ENCODE measurements at places on chromosomes 1 and 21.

DNA sequence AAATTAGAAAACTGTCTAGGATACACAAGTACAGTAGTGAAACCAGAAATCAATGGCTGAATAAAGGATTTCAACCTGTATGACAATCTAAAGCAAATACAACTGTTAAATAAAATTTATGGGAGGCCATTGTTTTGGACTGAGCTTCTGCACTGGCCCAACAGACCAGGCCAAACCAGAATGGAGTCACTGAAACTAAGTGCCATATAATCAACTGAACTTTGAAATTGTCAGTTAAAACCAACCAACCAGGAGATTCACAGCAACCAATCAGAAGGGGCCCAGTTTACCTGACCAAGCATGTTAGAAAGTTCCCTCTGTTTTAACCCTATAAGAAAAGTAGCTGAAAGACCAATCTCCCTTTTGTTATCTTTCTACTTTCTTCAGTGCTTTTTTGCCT is 30.5 kb upstream of the SOAT1 start:
- no peak for DNase-seq

DNA sequence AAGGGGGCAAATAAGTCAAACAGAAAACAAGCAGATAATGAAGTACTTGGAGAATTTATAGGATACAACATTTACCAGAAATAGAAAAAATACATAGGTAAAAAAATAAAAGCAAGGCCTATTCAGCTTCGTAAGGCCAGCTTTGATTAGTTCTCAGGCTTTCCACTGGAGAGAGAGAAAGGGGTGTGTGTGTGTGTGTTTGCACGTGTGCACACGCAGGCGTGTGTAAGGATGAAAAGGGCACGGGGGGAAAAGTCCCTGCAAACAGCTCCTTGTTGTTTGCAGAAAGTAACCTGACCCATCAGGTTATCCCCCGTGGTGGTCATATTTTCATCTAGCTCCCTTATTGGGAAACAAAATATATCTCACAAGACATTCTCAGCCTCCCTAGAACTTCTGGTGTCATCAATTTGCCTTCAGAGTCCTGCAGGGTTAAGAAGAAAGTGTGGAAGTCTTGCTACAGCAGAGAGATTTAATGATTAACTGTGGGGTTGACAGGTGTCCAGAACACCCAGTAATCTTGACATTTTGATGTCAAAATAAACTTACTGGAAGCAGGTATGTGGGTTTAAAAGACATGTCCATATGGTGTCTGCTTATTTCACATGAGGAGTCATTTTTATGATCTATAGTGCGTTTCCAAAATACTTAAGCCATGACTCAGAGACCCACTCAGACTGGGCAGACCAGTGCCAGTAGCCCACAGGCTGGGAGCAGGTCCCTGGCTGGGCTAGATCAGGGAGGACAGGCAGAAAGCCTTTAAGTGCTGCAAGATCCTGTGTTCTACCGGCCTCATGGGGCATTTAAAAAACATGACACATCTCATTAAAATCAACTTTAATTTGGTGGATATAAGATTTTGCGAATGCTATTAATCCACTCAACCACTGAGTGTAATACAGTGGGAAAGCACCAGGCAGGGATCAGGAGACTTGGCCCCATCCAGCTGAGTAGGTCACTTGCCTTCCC is 487.6 kb upstream of the CAMK1G start:
- DNase-seq, result no peak

GRCh38 chr1:190377294-190377693 is 100.4 kb downstream of the BRINP3 start:
- DNase-seq, result no peak

DNA sequence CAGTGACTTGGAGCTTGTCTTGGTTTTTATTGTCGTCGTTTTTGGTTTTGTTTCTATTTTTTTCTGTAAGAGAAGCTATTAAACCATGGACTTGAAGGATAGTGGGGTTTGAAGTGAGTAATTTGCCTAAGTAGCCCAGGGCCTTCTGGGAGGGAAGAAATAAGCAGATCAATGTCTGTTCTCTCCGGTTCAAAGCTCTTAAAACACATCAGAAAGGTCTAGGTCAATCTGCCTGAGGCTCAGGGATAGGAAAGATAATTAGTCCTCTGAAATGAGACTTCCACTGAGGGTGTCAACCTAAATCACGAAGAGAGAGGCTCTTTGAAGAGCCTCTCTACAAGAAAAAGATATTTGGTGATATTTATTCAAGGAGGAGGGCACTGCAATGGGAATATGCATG is 178.0 kb downstream of the MATN1 start:
- no peak for DNase-seq

DNA sequence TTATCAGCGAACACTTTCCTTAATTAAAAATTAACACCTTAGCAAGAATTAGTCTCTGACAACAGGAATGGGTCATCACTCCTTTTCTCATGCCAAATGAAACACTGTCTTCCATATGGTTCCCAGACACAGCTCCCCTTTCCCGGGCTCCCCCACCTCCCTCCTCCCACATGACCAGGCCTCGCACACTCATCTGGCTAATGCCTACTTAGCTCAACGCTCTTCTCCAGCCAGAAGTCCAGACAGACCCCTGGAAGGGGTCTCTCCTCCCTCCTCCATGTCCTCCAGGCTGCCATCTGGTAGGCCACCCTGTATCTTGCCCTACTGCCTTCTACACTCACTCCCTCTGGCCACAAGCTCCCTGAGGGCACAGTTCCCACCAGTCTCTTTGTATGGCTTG is 39.9 kb downstream of the KCNC4 start:
- no peak for DNase-seq

DNA sequence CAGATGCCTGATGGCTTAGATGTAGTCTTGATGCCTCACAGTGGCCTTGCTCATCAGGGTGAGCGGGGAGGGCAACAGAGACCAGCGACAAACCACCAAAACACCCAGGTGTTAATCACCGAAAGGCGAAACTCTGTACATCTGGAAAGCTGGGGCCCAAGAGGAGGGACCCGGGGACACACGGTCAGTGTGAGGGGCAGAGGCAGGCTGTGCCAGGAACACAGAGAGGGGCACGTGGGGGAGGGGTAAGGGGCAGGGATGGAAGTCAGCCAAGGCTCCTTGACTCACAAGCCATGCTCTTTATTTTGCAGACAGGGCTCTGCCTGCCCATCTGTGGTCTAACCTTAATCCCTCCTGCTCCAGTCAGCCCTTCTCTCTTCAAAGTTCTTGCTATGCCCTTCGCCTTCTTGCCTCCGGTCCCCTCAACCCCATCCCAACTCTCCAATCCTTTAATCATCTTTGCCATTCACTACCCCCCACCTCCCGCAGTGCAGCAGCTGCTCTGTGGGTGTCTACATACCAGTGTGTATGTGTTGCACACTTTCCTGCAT is 4.3 kb downstream of the MEF2D start:
- no peak for DNase-seq

- DNase-seq, result no peak
Measured at GRCh38 chr21:31176725-31177124, 138.4 kb upstream of the KRTAP19-8 start.

- no peak for DNase-seq
Measured at GRCh38 chr1:162612606-162613400, 19.5 kb upstream of the DDR2 start.

- DNase-seq, result no peak
Measured at GRCh38 chr1:54172614-54173599, 20.1 kb upstream of the CDCP2 start.

DNA sequence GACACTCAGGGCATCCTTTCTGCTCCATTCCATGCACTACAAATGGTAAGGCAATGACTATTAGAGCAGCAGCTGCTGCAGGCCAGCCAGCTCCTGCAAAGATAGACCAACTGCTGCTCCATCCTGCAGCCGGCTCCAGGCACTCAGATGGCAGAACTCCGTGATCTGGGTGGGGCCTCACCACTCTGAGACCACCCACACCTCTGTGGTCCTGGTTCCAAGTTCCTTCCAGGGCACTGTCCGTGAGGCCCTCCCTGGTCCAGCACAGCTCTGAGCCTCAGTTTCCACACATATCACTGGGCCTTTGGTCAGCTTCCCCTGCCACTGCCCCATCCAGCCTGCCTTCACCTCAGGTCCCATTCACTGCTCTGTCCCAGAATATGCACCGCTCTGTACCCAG is 114.7 kb downstream of the DMRTB1 start:
- no peak for DNase-seq

DNA sequence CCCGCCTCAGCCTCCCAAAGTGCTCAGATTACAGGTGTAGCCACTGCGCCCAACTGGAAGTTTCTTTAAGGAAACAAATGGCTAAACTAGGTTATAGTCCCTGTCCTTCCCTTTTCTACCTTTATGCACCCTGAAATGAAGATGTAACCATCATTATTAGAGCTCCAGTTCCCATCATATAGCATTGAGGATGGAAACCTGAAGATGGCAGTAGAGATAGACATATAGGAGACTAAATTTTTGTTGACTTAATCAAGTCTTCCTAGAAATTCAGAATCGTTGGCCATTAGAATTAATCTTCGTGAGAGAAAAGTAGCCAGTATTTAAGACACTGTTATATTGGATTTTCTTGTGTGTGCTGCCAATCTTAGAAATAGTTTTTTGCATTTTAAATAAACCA is 1016.3 kb upstream of the NCAM2 start:
- DNase-seq, result no peak

- DNase-seq, result no peak
Measured at GRCh38 chr1:205272536-205272935, 44.8 kb downstream of the TMCC2 start.

GRCh38 chr1:2193514-2194281 is 874 bp downstream of the FAAP20 start:
- no peak for DNase-seq

GRCh38 chr1:21293537-21294265 is 3.4 kb upstream of the ECE1 start:
- DNase-seq, result no peak

DNA sequence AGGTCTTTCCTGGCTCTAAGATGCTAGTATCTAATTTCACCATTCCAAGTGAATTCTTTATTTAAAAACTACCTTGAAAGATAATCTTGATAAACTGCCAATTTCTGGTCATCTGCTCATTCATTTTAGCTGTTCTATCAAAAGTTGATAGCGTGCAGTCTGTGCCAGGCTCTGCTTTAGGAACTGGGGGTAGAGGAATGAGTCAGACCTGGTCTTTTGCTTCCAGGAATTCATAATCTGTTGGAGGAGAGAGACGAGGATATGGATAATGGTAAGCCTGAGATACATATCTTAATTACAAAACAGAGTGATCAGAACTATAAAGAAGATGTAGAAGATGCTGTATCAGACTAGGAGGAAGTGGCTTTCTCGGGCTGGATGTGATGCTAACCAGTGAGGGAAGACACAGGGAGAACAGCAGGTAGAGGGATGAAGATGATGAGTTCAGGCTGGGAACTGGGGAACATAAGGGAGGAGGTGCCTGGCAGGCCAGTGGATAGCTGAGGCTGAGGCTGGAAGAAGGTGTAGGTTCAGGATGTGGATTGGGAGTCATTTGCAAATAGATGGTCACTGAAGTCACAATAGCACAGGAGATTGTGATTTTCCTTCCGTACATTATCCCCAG is 12.3 kb upstream of the PHC2 start:
- no peak for DNase-seq

GRCh38 chr21:43659136-43660000 is at the start of the genes HSF2BP and RRP1B:
HSF2BP (minus strand) TSS chr21:43659488; CDS start chr21:43658096, 1,392 bp downstream.
RRP1B (plus strand) TSS chr21:43659560; CDS start chr21:43659665, 105 bp downstream.
- DNase-seq, result peak; percentile 53

DNA sequence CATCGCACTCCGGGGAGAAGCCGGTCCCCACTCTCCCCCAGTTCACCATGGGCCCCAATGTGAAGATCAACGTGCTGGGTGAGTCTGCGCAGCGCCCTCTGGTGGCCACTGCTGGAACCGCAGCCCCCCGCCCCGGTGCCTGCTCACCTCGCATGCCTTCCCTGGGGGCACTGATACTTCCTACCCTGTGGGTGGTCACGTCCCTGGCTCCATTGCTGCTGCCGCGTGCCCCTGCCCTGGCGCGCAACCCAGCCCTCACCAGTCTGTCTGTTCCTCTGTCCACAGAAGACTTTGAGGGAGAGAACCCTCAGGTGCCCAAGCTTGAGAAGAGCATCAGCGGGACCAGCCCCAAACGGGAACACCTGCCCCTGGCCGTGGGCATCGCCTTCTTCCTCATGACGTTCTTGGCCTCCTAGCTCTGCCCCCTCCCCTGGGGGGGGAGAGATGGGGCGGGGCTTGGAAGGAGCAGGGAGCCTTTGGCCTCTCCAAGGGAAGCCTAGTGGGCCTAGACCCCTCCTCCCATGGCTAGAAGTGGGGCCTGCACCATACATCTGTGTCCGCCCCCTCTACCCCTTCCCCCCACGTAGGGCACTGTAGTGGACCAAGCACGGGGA is 7.6 kb downstream of the EFNA3 start:
- DNase-seq, result no peak

DNA sequence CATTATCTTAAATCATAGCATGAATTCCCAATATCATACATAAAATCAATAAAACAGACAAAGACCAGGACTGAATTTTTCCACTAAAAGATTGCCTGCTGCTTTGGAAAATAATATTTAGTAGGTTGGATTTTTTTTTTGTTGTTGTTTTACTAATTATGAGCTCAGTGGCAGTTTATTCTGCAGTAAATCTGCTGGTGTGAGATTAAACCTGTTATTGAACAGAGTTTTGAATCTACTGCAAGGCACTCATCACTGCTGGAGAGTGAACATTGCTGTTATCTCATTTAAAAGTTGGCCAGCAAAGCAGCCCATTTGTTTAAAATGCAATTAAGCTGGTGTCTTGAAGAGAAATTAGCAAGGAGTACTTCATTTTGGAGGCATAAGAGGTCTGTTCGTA is 986.1 kb downstream of the ADGRL2 start:
- DNase-seq, result no peak

DNA sequence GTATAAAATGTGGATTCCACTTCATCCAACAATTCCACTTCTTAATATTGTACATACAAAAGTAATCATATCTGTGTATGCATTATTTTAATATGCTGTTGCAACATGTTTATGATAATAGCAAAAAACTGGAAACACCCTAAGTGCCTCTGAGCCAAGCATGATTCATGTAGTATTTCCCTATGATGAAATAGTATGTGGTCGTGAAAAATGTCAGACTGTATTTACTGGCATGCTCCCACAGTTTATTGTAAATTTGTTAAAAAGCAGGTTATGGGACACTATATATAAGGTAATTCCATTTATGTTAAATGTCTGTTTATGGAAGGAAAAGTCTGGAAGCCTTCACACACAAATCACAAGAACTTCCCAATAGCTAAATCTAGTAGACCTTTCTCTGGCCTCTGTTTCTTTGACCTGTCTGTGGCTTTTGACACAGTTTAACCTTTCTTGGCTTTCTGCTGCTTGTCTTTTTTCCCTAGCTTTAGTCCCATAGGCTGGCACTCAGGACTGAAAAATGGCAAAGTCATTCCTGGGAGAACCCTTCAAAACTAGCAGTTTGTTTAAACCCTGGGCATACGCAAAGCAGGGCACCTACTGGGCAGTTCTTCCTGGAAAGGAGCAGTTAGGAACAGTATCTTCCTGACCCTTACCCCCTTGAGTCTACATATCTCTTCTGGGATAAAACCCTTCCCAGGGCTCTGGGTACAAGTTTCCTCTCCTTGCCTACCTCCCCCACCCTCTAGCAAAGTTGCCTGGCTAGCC is 65.4 kb upstream of the ARTN start:
- no peak for DNase-seq

DNA sequence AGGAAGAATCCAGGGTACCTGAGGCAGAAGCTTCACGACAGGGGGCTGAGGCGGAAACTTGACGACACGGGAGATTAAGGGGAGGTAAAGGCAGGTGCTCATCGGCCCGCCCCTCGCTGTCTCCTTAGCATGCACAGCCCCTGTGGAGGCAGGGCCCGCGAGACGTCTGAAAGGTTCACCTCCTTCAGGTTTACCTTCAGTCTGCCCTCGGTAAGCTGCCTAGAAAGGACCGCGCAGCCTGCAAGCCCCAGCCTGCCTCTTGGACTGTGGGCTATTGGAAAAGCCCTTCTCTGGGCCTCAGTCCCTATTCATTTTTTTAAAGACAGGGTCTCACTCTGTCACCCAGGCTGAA is 28.5 kb downstream of the KNCN start:
- no peak for DNase-seq

All from GF-D8 (cell line).